ENCODE measurements at places on chromosomes 3 and 15.

DNA sequence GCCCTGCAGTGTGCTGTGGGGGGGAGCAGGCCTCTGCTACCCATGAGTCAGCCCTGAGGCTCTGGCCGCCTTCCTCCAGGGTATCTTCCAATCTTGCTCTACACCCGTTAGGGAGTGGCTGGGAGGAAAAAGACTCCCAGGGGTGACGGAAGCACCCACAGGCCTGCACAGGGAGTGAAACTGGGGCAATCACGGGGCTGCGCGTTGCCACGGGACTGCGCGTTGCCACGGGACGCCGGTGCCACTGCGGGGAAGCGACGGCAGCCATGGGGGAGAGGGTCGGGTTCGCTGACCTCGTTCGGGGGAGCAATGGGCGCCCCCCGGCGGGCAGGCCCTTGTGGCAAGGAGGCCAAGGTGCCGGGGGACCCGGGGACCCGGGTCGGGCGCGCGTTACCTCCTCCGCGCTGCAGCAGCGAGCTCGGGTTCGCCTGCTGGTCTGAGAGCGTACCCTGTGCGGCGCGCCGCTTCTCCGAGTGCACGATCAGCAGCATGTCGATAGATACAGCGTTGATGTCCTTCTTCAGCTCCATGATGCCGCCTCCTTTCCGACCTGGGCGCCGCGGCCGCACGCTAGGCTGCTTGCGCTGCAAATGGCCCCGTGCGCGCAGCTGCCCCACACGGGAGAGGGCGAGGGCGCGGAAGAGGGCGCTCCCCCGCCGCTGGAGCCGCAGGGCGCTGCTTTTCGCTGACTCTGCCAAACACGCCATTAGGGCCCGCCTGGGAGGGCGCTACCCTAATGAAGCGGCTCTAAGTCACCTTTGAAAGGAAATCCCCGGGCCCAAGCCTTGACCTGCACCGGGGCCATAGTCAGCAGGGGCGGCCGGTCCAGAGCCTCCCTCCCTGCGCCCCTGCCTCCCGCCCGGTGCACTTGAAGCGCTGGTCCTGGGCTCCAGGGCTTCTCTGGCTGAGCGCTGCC, at the start of gene KY:
TSS of gene KY (minus strand) at position 592 of the 916 bp plus-strand sequence. CDS start at position 530, 62 bp downstream.
- peak; percentile 17 for DNase-seq

- DNase-seq: no peak
Observed at GRCh38 chr3:69628951-69629350, 110.3 kb upstream of the MITF start.

- no peak for DNase-seq
Observed at GRCh38 chr3:186965141-186965879, 35.0 kb downstream of the ST6GAL1 start.

DNA sequence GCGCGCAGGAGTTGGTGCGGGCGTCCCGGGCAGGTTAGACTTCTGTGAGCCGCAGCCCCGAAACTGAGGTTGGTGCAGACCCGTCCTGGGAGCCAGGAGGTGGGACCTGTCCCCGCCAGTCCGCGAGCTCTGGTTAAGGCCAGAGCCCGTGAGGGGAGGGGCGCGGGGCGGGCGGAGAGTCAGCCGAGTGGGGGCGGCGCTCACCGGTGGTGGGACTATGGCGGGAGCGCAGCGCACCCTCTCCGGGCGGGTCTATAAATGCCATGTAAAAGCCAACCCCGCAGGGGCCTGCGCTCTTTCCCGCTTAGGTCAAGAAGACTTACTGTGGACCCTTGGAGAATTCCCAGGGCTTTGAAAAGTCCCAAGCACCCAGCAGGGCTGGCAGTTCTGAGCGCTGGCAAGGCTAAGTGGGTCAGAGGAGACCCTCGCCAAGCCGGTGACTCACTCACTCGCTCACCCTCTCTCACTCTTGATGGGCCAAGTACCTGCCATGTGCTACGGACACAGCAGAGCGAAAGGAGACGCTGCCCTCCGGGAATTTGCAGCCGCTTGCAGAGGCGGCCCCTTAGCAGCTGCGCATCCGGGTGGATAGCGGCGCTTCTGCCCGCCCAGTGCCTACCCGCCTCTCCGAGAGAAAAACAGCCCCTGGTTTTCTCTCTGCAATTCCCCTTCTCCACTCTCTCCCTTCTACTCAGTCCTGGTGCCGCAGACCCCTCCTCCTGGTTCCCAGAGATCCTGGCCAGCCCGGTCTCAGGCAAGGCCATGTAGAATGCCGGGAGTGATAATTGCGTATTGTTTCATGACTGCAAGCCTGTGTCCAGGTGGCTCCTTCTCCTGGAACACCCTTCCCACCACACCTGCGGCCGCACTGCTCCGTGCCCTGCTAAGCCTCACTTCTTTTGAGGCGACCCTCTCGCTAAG, at the start of gene ALDH1L1:
TSS of gene ALDH1L1 (minus strand) at position 110 of the 921 bp plus-strand sequence. CDS start 19,607 bp downstream, outside the sequence.
- DNase-seq: peak; percentile 8

DNA sequence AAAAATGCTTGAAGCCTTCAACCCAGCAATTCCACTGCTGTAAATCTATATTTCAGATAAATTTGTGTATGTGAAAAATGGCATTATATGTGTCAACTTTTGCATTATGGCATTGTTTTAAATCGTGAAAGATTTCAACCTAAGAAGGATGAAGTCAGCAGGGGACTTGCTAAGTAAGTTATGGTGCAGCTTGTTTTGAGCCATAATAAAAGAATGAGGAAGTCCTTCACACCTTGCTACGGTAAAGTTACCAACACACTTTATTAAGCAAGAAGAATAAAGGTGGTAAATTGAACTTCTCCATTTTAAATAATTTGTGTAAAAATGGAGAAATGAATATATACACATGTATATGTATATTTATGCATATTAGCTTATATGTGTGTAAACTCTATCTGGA, 371.4 kb downstream of the ROBO2 start:
- no peak for DNase-seq

DNA sequence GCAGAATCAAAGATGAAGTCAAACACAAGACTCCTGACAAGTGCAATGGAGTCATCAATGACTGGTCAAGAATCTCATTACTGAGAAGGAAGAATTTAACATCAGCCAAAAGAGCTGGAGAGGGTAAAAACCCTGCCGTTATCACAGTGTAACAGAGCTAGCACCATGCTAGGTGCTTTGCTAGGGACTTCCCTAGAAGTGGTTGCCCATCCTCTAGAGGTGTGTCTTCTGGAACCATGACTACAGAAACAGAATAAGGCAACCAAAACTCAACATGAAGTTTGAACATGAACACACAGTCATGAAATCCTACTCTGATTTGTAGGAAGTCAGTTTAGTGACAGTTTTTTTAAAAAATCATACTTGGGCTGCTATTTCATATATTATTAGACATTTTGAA, 9.5 kb downstream of the ACAD11 start:
- DNase-seq: no peak

GRCh38 chr3:183301937-183302580, 49.0 kb downstream of the B3GNT5 start:
- DNase-seq: no peak

DNA sequence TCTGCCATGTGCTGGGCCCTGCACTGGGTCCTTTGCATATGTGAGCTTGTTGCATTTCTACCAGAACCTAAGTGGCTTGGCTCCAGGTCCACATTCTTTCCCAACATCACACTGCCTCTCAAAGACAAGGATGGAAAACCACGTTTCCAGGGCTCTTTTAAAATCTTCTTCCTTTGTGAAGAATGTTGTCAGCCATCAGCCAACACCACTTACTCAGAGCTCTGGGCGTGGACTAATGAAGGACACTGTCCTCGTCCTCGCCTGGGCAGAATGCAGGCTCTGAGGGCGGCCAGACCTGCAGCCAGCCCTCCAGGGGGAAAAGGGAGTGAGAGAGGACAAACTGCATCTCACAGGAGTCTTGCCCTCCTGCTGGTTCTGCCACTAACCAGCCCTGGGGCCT, 49.7 kb downstream of the MAGEF1 start:
- no peak for DNase-seq

DNA sequence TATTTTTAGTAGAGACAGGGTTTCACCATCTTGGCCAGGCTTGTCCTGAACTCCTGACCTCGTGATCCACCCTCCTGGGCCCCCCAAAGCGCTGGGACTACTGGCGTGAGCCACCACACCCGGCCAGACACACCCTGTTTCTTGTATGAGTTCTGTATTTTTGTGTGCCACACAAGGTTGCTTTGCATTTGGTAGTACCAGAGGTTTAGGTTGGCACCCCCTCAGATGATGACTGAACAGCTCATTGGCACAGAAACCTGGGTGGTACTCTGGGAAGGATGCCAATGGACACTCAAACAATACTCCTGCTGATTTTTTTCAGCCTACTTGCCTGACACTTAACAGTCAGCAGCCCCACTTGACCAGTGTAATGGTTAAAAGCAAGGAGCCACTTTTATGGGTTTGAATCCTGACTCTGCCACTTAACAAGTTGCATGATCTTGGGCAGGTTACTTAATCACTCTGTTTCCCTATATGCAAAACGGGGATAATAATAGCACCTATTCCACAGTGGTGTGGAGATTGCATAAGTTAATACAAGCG, 39.2 kb upstream of the BCL2A1 start:
- no peak for DNase-seq

DNA sequence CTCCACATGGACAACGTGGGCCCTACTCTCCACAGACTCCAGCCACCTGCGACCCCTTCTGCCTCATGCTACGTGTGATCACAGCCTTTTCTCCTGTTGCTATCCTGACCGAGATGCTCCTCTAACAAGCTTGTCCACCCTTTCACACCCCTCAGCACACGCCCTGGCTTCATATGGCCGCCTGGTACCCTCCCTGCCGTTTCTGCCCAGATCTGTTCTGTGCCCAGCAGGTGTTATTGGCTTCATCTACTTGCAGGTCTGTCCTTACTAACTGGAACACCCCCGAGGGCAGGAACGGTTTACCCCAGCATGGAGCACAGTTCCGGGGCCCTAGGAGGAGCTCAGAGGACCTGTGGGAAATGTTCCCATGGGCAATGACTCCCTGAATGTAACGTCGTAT, 9.9 kb downstream of the CHAC1 start:
- DNase-seq: no peak

All from activated naive CD8-positive, alpha-beta T cell treated with anti-CD3 and anti-CD28 coated beads for 36 hours (primary cell).